ENCODE measurements at places on chromosomes 5 and 9. TPM values are rescaled to one million over a fixed set of nuclear protein-coding genes. Genes with fewer than 3 reads are reported as not detected.

GRCh38 chr5:74641735-74642542 lies 1.4 kb upstream of the ENC1 start:
- peak; percentile 75 for DNase-seq

DNA sequence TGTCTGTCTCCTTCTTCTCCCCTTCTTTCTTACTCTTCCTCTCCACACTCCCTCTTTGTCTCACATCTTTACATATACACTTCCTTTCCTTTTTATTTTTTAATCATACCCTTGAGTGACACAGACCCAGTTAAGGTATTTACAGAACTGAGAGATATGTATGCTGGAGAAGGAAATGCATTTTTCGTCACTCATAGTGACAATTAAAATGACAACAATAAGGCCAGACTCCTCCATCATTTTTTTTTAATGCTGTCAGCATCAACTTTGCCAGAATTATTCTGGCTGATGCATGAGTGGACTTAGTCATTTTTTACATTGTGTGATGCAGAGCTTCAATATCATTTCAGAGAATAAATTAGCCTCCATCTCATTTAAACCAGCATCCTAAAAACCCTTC lies 272.9 kb downstream of the TMEM38B start:
- no peak for DNase-seq

GRCh38 chr9:11915699-11916098 lies 777.5 kb upstream of the TYRP1 start:
- no peak for DNase-seq

DNA sequence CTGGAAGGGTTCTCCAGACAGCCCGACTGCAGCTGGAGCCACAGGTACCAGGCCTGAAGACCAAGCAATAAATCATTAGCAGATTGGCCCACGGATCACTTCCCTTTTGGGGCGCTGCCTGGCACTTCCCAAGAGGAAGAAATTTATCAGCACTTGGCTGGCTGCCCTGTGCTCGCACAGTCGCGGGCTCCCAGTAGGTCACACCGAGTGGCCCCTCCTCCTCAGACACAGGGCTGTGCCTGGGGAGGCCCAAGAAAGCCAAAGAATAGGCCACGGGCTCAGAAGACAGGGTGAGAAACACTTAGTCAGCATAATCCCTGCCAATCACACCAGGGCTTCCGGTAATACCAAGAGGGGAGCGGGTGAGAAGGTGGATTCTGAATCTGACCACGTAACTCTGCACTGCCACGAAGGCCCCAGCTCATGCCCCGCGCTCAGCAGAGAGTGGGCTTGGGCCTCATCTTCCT lies 115.7 kb upstream of the MSX2 start:
- DNase-seq, result peak; percentile 46

GRCh38 chr5:164818445-164818844 lies 1313.0 kb downstream of the MAT2B start:
- no peak for DNase-seq

- no peak for DNase-seq
These were observed 75.7 kb downstream of the OLFM1 start for GRCh38 chr9:135163023-135163780.

DNA sequence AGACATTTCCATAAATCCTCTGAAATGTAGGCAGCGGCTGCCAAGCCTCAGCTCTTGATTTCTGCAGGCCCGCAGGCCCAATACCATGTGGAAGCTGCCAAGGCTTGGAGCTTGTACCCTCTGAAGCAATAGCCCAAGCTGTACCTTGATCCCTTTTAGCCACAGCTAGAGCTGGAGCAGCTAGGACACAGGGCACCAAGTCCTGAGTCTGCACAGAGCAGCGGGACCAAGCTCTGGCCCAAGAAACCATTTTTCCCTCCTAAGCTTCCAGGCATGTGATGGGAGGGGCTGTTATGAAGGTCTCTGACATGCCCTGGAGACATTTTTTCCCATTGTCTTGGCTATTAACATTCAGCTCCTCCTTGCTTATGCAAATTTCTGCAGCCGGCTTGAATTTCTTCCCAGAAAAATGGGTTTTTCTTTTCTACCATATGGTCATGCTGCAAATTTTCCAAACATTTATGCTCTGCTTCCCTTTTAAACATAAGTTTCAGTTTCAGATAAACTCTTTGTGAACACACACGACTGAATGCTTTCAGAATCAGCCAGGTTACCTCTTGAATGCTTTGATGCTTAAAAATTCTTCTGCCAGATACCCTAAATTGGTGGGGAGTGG lies 14.4 kb upstream of the ZFR start:
- DNase-seq, result no peak

DNA sequence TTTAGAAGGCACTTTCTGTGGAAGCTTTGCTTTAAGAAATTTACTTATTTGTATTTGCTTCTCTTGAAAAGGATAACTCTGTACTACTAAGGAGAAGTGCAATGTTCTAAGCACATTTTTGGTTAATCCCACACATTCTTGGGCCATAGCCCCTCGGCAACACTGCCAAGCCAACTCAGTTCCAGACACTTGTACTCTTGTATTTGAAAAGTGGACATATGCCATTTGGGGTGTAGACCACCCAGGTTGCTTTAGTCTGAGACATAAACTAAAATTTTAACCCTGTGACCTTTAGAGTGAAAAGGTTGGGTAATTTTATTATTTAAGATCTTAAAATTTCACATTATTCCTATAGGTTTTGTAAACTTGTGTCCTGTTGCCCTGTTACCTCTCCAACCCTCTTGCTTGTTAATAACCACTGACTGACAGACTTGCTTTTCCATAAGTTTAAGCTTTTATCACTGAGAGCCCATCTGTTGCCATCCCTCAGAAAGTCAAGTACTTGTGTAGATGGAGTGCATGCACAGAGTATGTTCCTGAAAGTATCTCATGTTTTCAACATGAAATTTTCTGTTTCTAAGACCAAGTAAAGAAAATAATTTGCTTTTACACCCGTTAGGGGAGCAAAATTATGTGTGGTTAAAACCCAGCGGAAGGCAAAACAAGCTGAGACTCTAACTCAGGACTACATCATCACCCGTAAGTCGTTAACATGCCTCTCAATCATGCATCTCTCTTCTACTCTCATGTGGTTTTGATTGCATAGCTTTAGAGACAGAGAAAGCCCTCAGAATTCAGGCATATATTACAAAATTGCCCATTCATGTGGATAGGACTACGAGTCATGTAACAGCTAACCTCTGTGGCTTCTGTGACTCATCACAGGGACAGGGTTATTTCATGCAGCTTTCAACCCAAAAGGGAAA lies 117.3 kb downstream of the GDNF start:
- no peak for DNase-seq

DNA sequence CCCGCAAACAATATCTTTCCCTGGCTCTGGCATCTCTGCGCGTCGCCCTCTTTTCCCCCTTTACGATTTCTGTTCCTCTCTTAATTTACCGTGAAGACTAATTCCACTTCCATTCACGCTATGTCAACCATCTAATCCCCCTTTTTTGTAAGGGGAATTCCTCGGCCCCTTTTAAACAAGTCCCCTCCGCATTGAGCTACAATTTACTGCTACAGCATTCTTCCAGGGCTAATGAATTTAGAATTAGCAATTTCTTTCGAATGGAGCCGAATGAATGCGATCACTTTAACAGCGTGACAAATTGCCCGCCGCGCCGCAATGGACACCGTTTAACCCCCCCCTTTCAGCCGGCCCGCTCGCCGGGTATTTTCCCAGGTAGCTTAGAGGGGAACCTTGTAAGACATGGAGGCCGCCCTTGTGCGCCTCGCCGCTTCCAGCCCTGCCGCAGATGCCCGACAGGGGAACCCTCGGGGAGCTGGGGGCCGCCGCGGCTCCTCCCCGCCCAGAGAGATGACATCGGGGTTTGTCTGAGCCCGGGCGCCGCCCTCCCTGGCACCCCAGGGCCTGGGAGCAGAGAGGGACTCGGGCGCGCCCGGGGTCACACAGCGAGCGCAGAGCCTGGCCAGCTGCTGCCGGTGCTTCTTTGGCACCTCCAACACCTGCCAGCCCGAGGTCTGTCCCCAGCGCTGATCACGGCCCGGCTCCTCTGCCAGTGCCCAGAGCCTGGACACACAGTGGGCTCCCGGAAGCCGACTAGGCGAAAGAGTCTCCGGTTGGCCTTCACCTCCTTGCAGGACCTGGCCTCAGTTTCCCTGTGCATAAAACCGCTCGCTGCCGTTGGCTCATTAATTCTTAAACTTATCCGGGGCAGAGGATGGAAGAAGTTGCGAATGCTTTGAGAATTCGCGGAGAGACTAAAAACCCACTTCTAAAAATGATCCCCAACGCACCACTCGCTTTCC lies 1.3 kb downstream of the PRDM12 start:
- DNase-seq, result no peak

GRCh38 chr5:57539281-57539701 lies 56.7 kb upstream of the ACTBL2 start:
- no peak for DNase-seq

- DNase-seq, result no peak
These were observed 88.8 kb downstream of the TLE4 start for GRCh38 chr9:79660615-79661014.

GRCh38 chr5:39100851-39101396 lies 26.7 kb upstream of the RICTOR start:
- no peak for DNase-seq

DNA sequence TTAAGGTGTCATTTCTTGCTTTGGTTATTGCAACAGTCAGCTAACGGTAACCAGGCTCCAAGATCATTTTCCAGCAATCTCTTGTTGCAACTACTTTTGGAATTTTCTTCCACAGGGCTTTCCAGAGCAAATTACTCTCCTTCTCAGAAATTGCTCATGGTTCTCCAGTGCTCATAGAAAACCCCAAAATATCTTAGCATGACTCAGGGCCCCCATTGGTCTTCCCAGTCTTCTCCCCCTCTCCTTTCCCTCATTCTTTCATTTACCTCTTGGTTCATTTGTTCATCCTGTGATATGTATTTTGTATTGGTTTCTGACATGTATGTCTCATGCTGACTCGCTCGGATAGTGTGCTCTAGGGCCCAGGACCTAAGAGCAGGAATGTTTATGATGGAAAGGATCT lies 35.6 kb downstream of the WWC1 start:
- no peak for DNase-seq

GRCh38 chr5:65986796-65987195 lies 60.4 kb downstream of the ERBIN start:
- no peak for DNase-seq

- no peak for DNase-seq
These were observed 37.8 kb upstream of the ATP6V1G1 start for GRCh38 chr9:114549697-114550330.

GRCh38 chr5:31847354-31847753 lies 208.4 kb downstream of the PDZD2 start:
- DNase-seq, result no peak

GRCh38 chr5:124702525-124702924 lies 43.9 kb downstream of the ZNF608 start:
- no peak for DNase-seq

GRCh38 chr5:53871050-53871449 lies 310.6 kb downstream of the NDUFS4 start:
- no peak for DNase-seq

GRCh38 chr9:136093346-136093986 lies 1.6 kb downstream of the NACC2 start:
- DNase-seq, result no peak

GRCh38 chr5:149801307-149801990 lies 71.3 kb downstream of the PPARGC1B start:
- DNase-seq, result no peak

- DNase-seq, result no peak
These were observed 235.0 kb downstream of the ROR2 start for GRCh38 chr9:91714874-91715615.

The MEIKIN gene
- not detected for polyA plus RNA-seq

The MYOZ3 gene
- 13.3 TPM for polyA plus RNA-seq

The PLK2 gene
- polyA plus RNA-seq, result 317 TPM

The GRM6 gene
- 1.8 TPM for polyA plus RNA-seq

The GPR151 gene
- polyA plus RNA-seq, result not detected

The VLDLR gene
- 19.8 TPM for polyA plus RNA-seq

The SRD5A1 gene
- 10.4 TPM for polyA plus RNA-seq

The PCDHB14 gene
- polyA plus RNA-seq, result 9.8 TPM

The SPATA31D4 gene
- polyA plus RNA-seq, result not detected

The NIPAL4 gene
- 0.24 TPM for polyA plus RNA-seq

The PCDHA2 gene
- 0.15 TPM for polyA plus RNA-seq

The TMEM215 gene
- not detected for polyA plus RNA-seq
